ENCODE measurements at places on chromosomes 1 and 21.

GRCh38 chr21:41374177-41374712 lies 12.4 kb downstream of the MX2 start:
- no peak for DNase-seq

- no peak for DNase-seq
These were observed 4.0 kb downstream of the FTCD start for GRCh38 chr21:46151261-46151988.

DNA sequence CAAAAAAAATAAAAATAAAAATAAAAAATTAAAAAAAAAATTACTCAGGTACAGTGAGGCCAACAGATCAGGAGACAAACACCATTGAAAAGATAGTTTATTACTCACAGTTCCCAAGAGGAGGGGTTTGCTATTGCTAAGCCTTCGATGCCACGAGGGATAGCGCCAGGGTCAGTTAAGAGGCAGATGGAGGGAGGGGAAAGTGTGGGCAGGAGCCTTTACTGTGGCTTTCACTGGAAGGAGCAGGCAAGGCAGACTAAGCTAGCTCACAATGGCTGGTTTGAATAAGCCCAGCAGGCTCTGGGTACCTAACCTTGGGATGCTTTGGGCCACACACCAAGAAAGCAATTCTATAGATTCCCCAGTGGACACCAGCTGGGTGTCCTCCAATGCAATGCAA lies 12.7 kb upstream of the RNF187 start:
- DNase-seq: no peak

GRCh38 chr1:221919743-221920142 lies 177.9 kb upstream of the DUSP10 start:
- no peak for DNase-seq

DNA sequence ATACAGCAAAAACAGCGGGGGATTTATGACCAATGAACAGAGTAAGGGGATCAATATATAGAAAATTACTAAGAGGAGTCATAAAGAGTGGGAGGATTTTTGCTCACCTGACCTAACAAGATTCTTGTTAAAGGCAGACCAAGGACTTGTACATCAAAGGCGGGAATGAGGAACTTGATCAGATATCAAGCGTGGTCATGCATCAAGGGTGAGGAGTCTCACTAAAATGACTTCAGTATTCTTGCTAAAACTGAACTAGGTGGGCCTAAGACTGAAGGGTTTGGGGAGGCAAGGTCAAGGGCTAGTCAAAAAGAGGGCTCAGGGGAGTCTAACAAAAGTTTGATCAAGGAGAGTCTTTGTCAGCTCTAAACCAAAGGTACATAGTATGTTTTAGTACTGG lies 2.1 kb downstream of the MOV10 start:
- DNase-seq: peak; percentile 2

GRCh38 chr1:177020851-177021589 lies 143.5 kb downstream of the ASTN1 start:
- DNase-seq: no peak

Data from MV-4-11 (cell line).